ENCODE measurements at places on chromosomes 6 and 20.

DNA sequence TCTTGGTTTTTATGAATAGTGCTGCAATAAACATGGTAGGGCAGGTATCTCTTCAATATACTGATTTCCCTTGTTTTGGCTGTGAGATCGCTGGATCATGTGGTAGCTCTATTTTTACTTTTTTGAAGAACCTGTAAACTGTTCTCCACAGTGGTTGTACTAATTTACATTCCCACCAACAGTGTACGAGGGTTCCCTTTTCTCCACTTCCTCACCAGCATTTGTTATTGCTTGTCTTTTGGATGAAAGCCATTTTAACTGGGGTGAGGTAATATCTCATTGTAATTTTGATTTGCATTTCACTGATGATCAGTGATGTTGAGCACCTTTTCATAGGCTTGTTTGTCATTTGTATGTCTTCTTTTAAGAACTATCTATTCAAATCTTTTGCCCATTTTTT, 8.0 kb upstream of the ARG1 start:
- DNase-seq, result no peak

DNA sequence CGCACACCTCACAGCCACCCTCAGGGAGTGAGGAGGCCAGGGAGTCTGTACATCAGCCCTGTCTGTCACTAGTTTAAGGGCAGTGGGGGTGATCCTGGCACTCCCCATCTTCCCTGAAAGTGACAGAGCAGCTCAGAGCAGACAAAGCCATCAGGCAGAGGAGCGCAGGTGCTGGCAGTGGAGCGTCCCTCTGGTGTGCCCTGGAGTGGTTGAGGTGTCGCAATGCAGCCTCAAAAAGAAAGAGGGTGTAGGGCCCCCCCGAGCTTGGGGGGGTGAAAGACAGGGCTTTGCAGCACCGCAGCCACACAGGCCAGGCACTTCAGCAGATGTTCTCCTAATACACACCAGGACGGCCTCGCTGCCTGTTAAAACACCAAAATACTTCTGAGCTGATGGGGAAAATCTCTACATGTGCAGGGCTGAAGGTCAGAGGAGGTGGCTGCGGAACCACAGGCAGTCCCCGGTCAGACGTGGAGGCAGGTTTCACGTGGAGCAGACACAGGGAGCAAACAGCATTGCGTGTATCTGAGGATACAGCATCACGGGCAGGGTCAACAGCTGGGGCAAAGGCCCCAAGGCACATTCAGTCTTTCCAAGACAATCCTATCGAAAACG, 69.5 kb downstream of the PREX1 start:
- DNase-seq, result no peak

GRCh38 chr6:38489951-38490350, 149.8 kb downstream of the BTBD9 start:
- no peak for DNase-seq

GRCh38 chr6:40340196-40340595, 247.0 kb downstream of the LRFN2 start:
- no peak for DNase-seq

DNA sequence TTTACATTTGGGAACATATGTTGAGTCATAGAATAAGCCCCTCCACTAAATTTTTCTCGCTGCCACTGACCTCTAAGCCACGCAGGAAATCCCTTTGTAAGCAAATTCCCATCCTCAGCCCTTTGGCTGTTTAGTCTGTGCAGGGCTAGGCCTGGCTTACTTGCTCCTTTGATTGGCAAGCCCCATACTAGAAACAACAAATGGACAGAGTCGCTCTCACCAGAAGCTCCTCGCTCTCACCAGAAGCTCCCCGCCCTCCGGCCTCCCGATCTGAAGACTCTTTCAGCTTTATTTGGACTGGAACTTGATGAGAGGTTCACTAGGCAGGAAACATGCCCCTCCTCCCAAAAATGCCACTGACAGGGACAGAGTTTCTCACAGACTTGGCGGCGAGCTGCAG, 149.2 kb upstream of the EXOC2 start:
- no peak for DNase-seq

DNA sequence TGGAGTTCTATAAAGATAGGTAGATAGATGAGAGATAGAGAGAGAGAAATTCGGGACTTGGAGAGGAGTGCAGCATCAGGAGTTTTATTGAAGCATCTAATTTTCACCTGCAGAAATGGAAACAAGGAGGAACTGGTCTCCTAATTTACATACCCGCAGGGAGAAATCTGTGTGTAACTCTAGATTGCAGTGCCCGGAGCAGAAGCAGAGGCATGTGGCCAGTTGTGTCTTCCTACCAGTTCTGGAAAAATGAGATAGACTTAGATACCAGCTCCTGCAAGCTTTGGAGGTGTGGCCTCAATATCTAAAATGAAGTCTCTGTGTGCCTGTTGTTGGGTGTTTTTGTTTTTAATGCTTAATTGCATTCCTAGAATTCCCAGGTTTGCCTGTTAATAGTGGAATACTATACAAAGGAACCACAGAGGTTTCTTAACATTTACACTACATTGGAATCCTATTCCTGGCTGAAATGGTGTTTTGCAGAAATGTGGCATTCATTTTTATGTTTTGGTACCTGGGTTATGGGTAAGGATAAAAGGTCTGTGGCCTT, 57.4 kb downstream of the DTD1 start:
- DNase-seq, result no peak

GRCh38 chr6:154476494-154476893, 34.0 kb downstream of the CNKSR3 start:
- DNase-seq, result no peak

DNA sequence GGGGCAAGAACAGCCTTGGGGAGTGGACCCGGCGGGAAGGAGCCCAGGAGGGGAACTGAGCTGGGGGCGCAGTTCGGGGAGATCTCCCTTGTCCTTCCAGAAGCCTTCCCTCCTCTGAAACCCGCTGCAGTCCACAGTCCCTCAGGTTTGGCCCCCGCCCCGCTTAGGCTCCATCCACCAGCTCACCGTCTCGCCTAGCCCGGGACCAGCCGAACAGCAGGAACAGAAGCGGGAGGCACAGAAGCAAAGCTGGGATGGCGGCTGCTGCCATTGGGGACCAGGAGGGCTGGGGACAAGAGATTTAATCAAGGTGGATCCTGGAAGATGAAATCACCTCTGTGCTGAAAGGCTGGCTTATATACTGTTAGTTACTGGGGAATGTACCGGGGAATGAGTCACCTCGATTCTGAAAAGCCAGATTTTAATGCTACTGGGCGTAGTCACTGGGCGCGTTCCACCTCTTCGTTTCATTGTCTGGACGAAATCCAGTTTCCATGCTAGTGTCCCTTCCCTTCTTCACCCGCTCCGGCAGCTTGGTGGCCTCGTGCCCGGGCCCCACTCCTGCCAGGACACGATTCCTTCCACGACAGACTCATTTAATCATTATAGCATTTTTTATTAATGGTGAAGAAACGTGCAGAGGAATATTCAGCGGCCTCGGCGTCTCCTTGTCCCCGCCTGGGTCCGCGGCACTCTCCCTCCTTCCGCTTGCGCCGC, at the start of gene RAET1L:
Gene RAET1L (minus strand): TSS at position 332 of the 717 bp plus-strand sequence. CDS start 61 bp downstream, at position 271.
- no peak for DNase-seq

GRCh38 chr6:139648430-139649000, 274.1 kb upstream of the CITED2 start:
- DNase-seq, result no peak

- no peak for DNase-seq
Observed at GRCh38 chr20:17827079-17827478, 127.3 kb downstream of the BANF2 start.

GRCh38 chr6:29489286-29489685, 1.5 kb upstream of the MAS1L start:
- no peak for DNase-seq

DNA sequence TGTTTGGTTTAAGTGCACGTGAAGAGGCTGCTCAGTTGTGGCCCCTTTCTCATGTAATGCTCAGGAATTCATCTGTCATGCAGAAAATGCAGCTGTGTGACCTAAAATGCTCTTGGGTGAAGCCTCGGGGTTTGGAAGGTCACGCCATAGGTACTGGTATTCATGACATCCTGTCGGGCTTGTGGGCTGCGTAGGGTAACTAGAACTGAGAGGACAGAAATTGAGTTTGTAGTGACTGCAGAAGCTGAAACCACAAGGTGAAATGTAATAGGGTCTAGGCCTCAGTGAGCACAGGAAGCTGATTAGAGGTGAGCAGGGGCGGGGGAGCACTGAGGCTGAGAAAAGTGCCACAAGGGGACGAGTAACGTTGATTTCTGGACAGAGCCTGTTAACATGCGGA, 128.8 kb downstream of the SOBP start:
- DNase-seq, result no peak
